Smooth muscle cell of the brain vasculature (primary cell): ENCODE measurements at places on chromosomes 1 and 21.

DNA sequence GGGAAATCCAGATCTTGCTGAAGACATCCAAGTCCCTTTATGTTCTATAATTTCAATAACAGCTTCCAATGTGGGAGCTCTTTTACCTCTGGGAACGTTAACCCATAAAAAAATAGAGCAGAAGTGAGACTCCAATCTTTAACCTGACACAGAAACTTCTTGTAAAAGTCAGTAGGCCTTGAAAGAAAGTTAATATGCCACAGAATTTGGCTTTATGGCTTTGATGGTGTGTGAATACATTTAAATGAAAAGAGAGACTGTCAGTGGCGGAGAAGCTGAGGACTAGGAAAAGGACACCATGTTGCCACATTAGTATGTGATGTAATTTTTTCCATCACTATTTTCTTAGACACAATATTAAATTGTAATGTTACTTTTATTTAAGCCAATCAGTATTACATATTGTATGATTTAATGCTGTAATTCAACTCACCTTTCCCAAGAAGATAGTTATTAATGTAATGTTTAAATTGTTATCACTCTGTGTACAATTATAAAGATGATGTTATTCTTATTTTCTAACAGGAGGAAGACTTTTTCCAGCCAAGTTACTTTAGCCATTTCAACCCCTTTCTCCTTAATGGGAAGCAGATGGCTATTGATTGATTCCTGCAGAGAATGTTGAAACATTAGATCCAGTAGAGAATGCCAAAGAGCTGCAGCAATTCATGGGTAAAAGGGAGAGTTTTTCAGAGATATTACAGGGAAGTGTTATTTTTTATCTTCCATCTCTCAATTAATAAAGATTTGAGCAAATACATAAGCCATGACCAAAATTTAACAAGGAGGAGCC, 17.5 kb upstream of the CLDN8 start:
- no peak for DNase-seq

- DNase-seq = no peak
Observed at GRCh38 chr1:53295726-53296116, 32.1 kb downstream of the LRP8 start.

- DNase-seq = no peak
Observed at GRCh38 chr21:14285147-14285761, 69.3 kb downstream of the RBM11 start.

DNA sequence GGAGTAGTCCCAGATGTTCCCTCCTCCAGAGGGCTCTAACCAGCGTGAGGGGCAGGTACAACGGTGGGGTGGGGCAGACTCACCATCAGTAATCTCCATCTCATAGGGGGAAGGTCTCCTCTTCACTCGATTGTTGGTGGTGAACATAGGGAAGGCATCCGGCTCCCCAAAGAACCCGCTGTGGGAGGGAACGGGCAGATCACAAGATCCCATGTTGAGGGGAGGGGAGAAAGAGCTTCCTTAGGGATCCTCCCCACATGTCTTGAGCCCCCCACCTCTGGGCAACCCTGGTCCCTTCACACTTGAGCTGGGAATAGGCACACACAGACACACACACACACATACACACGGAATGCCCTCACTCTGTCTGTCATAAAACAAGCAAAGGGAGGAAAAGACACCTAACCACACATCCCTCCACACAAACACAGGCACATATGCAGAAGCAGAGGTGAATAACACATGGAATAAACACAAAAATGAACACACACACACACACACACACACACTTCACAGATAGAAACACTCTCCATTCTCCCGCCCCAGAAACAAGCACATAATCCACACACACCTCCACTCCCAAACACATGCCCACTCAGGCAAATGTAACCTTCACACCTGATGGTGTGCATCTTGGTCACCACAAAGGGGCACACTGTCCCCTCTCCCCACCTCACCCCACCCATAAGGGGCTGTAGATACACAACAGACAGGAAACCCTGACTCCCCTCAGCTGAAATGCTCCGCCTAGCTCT, 7.9 kb downstream of the TAL1 start:
- no peak for DNase-seq

DNA sequence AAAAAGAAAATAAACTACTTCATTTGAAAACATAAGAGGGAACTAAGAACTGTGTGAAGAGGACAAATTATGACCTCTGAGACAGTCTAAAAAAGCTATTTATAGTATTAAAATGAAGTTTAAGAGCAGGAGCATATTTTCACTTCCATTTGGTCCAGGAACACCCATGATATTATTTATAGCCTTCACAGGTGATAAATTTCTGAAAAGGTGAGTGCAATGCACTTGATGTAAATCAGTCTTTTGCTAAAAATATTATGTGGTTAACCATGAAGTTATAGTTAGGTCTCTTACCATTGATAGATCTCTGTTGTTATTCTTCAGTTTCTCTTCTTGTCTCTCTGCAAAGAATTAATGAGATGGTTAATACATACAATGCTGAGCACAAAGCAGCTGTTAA, 14.7 kb downstream of the TMCO1 start:
- DNase-seq = no peak

GRCh38 chr21:38982096-38982495, 176.4 kb downstream of the ETS2 start:
- DNase-seq = no peak

DNA sequence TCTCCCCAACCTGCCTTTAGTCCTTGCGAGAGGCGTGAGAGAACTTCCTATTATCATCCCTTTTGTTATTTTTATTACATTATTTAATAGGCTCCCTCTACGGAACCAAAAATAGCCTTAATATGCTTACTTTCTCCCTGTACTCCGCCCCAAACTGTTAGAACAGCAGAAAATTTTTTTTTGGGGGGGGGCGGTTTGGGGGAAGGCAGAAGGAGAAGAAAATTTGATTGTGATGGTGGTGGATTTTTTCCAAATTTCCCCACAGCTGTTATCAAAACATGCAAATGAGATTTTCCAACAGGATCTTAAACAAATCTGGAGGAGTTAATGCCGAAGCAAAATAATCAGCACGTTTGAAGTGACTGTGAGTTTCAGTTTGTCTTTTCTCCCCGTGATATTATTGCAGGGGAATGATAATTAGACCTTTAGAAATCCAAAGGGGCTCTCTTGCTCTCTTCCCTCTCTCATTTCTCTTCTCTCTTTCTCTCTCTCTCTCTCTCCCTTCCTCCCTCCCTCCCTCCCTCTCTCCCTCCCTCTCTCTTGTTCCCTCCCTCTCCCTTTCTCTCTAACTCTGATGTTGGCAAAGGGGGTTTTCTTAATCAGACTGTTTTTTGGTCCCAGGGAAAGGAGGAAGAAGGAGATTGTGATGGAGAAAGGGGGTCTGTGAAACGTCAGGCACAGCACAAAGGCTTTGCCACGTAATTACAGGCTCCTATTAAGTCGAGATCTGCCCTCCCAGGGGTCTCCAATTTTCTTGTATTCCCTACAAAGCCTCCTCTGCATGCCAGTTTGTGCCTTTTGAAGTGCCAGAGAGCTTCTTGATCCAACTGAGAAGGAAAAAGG, 1.1 kb upstream of the PRRX1 start:
- DNase-seq = no peak

- DNase-seq = no peak
Observed at GRCh38 chr1:203065191-203065590, 20.6 kb downstream of the MYOG start.

GRCh38 chr1:50452700-50453099, 29.5 kb upstream of the DMRTA2 start:
- no peak for DNase-seq

- no peak for DNase-seq
Observed at GRCh38 chr1:182032251-182032650, 29.3 kb downstream of the ZNF648 start.

DNA sequence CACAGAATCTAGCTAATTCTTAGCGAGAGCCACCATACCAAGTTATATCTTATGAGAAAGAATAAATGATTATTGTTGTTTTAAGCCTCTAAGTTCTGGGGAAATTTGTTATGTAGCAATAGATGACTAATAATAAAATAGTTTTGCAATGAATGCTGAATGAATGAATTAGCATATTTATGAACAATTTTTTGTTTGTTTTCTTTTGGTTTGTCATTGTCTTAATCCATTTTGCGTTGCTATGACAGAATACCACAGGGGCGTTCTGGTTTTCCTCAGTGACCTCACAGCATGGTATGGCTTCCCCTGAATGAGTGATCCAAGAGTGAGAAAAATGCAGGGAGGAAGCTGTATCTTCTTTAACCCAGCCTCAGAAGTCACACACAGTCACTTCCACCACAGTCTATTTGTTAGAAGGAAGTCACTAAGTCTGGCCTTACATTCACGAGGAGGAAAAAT, 53.8 kb upstream of the HPDL start:
- DNase-seq = peak; percentile 9

DNA sequence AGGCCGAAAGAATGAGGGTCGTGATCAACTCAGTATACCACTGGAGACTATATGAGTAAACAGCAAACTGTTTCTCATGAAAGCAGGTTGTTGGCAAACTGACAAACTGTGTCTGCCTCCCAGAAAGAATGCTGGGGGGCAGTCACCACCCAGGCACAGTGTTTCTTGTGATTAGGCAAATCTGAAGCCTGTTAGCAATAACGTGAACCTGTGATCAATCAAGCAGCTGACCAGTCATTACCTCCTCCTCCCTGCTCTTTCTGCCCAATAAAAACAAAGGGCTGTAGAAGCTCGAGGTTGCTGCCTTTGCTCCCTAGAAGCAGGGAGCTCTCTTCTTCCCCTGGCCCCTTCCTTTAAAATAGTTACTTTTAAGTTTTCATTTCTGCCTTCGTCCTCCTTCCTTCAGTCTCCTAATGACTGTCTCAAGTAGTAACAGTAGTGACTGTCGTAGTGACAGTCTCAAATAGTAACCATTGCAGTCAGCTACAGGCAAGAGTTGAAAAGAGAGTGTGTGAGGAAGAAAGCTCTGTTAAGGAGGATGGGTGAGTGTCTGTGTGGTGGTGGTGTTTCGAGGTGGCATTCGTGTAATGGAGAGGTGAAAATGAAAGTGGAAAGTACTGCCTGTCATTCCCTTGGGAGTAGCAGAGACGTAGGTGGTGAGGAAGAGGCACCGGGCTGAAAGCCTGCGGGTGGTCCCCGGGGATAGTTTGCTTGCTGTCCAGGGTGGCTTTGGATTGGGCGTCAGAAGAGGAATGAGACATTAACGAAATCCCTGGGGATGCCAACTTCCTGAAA, 14.5 kb downstream of the HHAT start:
- DNase-seq = no peak

GRCh38 chr1:82110366-82111254, 309.9 kb downstream of the ADGRL2 start:
- peak; percentile 44 for DNase-seq

GRCh38 chr1:33637846-33638440, 165.5 kb downstream of the ZSCAN20 start:
- no peak for DNase-seq

- no peak for DNase-seq
Observed at GRCh38 chr1:1100296-1100695, 15.6 kb downstream of the C1orf159 start.

DNA sequence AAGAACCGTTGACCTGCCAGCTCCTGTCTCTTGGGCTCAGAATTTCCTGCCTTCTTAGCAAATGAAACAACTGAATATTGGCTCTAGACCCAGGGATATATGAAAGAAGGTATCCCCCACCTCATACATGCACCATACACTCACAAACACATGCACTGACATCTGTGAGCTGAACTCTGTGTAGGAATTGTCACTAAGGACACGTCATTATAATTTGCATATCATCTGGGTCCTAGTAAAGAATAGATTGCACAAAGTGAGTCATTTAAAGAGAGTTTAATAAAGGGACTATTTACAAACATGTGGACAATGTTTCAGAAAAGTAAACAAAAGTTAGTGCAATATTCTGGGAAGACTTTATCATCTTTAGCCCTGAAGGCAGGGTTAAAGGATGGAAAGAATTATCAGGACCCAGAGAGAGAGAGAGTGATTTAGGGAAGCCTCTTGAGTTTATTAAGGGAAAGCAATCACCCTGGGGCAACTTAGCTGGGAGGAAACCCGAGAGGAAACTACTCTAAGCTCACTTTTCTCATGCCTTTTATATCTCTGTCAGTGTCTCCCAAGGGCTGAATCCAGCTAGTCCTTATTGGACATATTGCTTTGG, 74.1 kb upstream of the PLA2G4A start:
- DNase-seq = no peak
